Germinal center (tissue), 1 donor: ENCODE measurements at places on chromosomes 5 and 9.
A peak's percentile ranks its signal among the peaks of the same experiment; 100 is the strongest.

GRCh38 chr5:1728846-1729245 is 70.8 kb downstream of the MRPL36 start:
- no peak for DNase-seq

DNA sequence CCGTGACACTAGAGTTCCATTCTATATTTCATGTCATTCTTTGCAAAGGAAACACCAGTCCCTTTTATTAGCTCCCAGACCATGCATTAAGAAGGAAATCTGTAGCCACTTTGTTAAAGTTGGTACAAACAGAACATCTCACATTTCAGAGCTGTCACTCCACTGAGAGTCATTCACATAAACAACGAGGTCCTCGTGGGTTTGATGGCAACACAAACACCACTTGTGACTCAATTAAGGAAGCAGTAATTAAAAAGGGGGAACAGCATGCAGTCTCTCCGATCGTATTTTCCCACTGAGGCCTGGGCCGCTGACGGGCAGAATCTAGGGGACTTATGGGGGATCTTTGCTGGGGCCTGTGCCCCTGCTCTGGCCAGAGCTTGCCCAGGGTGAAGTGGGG is 94.2 kb upstream of the ZNF618 start:
- no peak for DNase-seq

GRCh38 chr5:120678279-120678678 is 214.2 kb downstream of the PRR16 start:
- no peak for DNase-seq

GRCh38 chr9:3464033-3464638 is 61.7 kb downstream of the RFX3 start:
- no peak for DNase-seq

DNA sequence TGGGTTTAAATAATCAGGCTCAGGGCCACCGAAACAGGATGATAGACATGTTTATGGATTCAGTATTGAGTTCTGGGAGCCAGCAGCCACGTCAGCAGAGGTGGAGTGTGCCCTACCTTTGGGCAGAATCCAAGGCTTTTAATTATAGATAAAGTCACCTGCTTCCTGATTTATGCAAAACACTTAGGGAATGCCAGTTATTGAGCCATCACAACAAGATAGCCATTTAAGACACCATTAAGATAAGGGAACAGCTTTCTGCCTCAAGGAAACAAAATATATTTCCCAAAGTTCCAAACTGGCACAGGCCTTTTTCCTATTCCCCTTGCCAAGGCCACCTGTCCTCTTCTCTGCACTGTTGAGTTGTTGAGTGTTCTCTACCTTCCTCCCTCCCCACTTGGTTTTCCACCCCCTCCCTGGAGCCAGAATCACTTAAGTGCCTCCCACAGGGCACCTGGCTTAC is 2.4 kb downstream of the CCL28 start:
- DNase-seq = no peak

GRCh38 chr9:86485359-86485758 is 131.1 kb upstream of the TUT7 start:
- no peak for DNase-seq

- DNase-seq = no peak
Observed at GRCh38 chr5:73188764-73189531, 16.0 kb downstream of the TMEM174 start.

DNA sequence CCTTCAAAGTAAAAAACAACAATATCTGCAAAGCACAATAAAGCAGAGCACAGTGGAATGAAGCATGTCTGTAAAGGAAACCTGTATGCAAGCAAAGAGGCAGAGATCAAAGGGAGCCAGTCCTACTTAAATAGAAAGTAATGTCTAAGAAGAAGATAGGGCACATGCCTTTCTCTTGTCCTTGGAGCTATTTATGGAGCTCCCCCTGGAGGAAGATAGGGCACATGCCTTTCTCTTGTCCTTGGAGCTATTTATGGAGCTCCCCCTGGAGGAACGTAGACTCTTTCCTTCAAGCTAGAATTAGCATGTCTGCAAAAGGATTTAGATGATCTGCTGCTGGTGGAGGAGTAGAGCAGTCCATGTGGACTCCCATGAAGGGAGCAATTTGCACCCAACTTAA is 168.1 kb upstream of the RASEF start:
- DNase-seq = no peak

DNA sequence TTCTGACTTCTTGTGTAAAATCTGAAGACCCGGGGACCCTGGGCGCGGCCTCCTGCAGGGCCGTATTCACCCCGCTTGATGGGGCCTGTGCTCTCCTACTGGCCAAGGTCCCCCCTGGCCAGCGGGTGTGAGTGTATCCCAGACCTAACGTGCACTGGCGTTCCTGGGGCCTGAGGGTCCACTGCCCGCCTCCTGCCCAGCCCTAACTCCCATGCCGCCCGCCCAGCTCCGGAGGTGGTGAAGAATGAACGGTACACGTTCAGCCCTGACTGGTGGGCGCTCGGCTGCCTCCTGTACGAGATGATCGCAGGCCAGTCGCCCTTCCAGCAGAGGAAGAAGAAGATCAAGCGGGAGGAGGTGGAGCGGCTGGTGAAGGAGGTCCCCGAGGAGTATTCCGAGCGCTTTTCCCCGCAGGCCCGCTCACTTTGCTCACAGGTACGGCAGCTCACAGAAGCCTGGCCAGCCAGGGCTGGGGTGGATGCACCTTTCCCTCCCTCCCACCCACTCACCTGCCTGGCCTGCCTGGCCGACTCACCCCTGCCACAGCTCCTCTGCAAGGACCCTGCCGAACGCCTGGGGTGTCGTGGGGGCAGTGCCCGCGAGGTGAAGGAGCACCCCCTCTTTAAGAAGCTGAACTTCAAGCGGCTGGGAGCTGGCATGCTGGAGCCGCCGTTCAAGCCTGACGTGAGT is 9.5 kb downstream of the GRK6 start:
- no peak for DNase-seq

- DNase-seq = no peak
Observed at GRCh38 chr5:110054240-110054639, 364.5 kb downstream of the MAN2A1 start.

GRCh38 chr9:115845648-115846312 is 307.8 kb upstream of the PAPPA start:
- no peak for DNase-seq

DNA sequence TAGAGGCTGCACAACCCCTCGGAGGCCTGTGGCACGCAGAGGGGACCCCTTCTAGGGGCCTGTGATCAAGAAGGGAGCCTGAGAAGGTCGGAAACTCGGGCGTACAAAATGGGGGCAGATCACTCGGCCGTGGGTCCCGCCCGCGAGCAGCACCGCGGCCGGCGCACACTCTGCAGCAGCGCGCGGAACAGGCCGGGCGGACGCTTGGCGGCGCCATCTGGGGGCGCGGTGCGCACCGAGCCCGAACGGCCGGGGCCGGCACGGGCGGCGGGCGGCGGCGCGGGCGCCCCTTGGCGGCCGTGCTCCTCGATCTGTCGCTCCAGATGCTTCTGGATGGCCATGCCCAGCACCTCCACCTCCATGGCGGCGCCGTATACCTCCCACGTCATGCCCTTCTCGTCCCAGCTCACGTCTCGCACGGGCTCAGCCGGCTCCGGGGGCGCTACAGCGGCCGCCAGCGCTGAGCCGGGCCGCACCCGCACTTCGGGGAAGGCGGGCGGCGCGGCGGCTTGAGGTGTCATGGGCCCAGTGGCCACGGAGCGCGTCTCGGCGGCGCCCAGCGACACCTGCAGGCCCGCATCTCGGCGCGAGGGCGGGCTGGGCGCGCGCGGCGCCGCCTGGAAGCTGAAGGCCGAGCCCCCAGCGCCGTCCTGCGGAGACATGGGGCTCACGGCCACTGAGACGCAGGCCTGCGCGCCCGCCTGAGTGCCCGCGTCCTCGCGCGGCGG is 13.1 kb downstream of the GPRIN1 start:
- DNase-seq = peak; percentile 66
